Mucosa of descending colon (tissue), 3 donors: ENCODE measurements at places on chromosomes 3 and 15. TPM values are rescaled to one million over a fixed set of nuclear protein-coding genes. Genes with fewer than 3 reads are reported as not detected.

Gene RNU6-1
- not detected for total RNA-seq

Gene MAGI1
- 45.6 TPM for total RNA-seq

GRCh38 chr3:196202516-196202970 lies 8.7 kb downstream of the ZDHHC19 start:
- peak; percentile 33 for DNase-seq

DNA sequence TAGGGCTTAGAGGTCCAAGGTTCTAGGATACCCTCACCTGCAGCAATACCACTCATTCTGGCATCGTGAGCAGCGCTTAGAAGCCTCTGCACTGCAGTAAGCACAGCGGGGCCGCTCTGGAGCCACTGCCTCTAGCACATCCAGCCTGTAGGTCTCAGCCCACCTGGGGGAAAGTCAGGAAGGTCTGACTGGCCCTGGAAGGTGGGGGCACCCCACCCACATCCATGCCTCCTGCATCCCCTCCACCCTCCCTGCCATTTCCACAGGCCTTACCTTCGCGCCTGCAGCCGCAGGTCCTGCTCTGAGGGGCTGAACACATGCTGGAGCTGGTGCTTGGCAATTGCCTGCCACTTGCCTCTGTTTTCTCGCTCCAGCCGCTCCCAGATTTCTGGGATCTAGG lies 901 bp upstream of the RASSF1 start:
- peak; percentile 45 for DNase-seq
